ENCODE measurements at places on chromosomes 16 and 17.

DNA sequence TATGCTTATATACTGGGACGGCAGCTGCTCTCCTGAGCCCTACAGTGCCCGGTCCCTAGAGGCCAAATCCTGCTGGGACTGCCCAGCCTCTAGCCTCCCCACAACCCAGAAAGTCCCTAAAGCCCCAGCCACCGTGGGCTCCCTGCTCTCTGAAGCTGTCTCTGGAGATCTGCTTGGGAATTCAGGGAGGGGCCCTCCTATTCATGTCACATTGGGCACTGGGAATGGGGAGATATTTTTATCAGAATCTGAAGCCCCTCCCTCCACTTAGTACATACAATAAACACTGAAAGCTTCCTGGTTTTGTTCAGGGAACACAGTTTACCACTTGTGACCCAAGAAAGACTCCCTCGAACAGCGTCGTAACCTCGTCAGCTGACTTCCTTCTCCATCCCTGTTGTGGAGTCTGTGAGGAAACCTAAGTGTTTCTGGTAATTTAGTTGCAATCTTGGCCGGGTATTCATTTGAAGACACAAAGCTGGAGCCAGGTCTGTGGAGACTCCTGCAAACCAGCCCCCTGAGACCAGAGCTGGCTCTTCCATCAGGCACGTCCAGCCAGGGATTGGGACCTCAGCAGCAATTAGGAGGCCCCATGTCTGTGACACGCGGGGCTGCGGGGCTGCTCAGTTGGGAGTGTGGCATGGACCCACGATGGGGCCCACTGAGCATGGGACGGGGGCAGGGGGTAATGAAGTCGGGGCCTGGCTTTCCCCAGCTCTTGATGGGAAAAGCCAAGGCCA is 38.5 kb downstream of the PGS1 start:
- DNase-seq, result no peak

- no peak for DNase-seq
Observed at GRCh38 chr17:39011907-39012468, 44.8 kb upstream of the FBXO47 start.

DNA sequence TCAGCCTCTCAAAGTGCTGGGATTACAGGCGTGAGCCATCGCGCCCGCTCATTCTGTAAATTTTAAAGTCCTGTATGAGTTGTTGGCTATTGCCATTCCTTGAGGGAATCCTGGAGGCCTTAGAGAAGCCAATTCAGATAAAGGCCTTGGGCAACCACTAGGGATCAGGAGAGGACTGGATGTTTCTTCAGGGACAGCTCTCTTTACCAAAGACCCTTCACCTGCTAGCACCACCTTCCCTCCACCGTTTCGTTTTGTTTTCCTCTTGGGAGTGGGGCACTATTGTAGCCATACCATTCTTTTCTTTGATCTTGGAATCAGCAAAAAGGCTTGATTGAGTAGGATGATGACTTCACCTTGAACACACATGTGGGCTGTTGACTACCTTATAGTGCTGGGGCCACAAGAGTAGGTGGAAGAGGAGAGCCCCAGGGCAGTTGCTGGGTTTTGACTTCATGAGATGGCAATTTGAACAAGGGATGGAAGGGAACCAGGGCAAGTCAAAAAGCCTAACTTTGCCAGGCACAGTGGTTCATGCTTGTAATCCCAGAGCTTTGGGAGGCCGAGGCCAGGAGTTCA is 7.0 kb upstream of the ANKRD40CL start:
- DNase-seq, result no peak

GRCh38 chr17:28258347-28258887 is 60.6 kb upstream of the TMEM97 start:
- DNase-seq, result no peak

DNA sequence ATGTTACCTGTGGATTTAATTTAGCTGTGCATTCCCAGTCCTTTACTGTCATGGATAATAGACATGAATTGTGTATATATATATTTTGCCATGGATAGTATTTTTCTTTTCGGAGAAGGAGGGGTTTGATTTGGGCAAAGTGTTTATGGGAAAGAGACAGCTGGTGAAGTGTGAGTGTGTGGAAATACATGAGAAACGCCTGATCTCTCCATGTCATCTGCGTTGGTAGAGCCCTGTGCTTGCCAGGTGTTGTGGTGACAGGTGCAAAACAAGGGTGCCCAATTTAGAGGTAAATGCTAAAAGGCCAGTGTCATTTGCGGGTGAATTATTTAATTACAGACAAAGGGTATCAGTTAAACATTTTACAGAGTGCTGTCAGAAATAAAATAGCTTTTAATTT is 23.4 kb downstream of the NDEL1 start:
- no peak for DNase-seq
